NCI-H1417 treated with DMSO at 0.1 percent for 48 hours (cell line): ENCODE measurements at places on chromosomes 2 and 18.

GRCh38 chr2:138494265-138494966 lies 7.2 kb upstream of the SPOPL start:
- DNase-seq, result no peak

DNA sequence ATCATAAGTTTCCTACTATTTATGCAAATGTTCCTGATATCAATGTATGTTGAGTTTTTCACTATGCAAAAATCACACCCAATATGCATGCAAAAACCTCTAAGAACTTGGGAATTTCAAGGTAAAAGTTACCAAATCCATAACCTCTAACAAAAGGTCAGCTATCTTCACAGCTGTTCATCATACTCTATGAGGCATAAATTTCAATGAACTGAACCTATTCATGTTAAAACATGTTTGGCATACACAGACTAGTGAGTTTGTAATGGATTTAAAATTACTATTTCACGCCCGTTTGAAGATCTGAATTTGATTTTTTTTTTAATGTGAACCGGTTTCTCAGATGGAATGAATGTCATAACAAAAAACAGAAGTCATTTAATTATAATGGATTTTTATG lies 100.2 kb downstream of the ATAD2B start:
- no peak for DNase-seq

- DNase-seq, result no peak
These were observed 139.5 kb upstream of the DAPL1 start for GRCh38 chr2:158655628-158656027.

- DNase-seq, result no peak
These were observed 294.9 kb upstream of the SYT4 start for GRCh38 chr18:43572163-43572562.

- no peak for DNase-seq
These were observed 87.6 kb downstream of the MAIP1 start for GRCh38 chr2:200042944-200043343.

GRCh38 chr2:15582710-15583357 lies 8.8 kb upstream of the DDX1 start:
- DNase-seq, result no peak

DNA sequence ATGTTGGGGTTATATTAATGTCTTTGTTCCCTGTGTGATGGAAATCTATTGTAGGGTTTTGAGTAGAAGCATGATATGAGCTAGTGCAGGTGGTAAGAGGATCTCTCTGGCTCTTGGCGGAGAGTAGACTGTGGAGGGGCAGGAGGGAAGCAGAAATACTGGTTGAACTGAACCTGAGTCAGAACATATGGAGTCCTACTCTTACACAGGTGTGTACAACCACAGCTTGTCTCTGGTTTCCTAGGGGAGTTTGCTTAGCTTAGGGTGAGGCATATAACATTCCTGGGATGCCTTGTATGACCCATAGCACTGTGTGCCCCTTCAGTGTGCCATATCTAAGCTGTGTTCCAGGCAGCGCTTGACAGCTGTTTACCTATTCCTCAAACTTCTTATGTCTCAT lies 97.3 kb upstream of the GCFC2 start:
- no peak for DNase-seq

DNA sequence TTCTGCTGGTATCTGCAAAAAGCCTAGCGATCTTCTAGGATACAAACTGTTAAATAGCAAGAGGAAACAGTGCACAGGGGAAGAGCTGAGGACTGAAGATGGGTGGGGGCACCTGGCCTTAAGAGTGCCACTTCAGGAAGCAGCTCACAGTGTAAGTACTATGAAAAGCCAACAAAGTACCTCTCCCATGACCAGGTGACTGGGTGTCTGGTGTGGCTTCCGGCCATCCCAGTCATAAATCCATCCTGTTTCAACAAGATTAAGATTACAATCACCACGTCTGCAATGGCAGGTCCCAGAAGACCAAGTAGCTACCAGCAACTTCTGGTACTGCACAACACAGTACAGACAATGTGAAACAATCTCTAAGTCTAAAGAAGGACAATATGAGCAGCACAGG lies 15.9 kb downstream of the ERFE start:
- DNase-seq, result no peak

GRCh38 chr2:174691201-174691779 lies 73.0 kb downstream of the CHRNA1 start:
- no peak for DNase-seq

- DNase-seq, result no peak
These were observed 40.7 kb downstream of the SOS1 start for GRCh38 chr2:39080152-39080551.

DNA sequence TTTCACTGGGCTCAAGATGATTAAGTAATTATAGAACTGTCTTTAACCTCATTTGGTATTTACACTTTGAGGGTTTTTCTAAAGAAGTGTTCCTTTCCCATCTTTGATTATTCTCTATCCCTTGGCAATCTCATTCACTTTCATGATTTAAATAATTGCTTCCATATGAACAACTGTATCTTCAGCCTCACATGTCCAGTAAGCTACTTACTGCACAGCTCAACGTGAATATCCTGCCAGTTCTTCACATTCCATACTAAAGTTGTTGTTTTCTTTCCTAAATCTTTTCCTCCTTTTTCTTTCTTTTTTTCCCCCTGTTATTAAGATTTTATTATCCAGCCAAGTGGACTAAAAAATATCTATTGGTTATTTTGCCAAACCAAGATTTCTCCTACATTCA lies 37.7 kb downstream of the ZC3H15 start:
- DNase-seq, result no peak

GRCh38 chr2:85951351-85952067 lies 62.7 kb upstream of the ST3GAL5 start:
- DNase-seq, result no peak

GRCh38 chr18:13614641-13615288 lies 111.6 kb downstream of the FAM210A start:
- no peak for DNase-seq

DNA sequence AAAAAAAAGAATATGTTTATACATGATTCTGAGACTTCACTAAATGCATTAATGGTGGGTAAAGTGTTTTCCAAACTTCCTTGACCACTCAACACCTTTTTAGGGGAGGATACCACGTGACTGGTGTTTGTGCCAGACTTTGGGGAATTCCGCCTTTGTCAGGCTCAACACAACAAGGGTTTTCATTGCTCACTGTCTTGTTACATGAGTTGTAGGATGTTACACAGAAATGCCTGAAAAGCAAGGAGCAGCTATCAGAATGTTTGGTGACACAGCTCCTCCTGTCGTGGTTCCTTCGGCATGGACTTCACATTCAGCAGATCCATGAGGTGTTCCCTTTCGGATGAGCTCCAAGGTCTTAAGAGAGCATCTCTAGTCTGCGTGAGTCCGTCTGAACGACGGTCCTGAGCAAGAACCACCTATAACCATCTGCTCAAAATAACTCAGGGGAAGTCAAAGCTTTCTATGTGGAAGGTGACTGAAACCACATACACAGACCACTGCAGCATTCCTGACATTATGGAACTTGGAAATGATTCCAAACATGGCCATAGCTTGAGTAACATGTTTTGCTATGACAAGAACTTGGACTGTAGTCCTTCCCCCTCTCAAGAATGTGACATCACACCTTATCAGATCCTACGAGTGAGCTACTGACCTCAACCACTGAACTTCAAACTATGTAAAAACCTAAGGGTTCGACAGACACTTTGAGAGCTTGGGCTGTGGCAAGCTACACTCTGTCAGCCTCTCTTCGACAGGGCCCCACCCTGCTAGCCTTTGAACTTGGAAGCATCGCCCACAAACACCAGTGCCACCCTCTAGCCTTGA lies 57.5 kb downstream of the MCFD2 start:
- DNase-seq, result no peak

DNA sequence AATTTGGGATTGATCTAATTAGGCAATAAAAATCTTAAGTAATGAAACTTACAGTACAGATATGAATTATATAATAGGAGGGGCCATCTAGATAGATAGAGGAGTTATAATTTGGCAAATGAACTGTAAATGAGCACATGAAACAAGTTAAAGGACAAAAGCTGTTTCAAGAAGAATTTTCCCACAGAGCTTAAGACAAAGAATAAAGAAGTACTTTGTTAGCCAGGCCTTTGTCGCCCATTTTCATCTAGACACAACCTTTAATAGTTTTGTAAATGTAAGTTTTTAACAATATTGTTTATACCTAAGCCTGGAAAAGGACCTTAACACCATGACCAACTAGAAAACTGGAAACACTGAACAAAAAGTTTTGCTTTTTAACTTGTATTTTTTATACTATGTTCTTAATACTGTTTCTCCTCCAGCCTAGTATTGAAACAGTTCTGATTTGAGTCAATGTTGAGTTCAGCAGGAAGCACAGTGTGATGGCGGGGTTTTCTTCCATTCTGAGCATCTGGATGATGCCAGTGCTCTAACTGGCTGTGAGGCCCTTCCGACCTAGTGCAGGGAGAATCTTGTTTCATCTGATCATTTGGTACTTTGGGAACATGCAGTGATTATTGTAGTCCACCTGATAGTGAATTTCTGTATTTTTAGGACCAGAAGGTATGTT lies 37.6 kb downstream of the FARP2 start:
- no peak for DNase-seq

GRCh38 chr2:64442801-64443429 lies 11.0 kb upstream of the LGALSL start:
- DNase-seq, result no peak

GRCh38 chr2:71893646-71894045 lies 254.0 kb downstream of the CYP26B1 start:
- no peak for DNase-seq

- DNase-seq, result no peak
These were observed 56.0 kb downstream of the HDAC4 start for GRCh38 chr2:239344857-239345216.

DNA sequence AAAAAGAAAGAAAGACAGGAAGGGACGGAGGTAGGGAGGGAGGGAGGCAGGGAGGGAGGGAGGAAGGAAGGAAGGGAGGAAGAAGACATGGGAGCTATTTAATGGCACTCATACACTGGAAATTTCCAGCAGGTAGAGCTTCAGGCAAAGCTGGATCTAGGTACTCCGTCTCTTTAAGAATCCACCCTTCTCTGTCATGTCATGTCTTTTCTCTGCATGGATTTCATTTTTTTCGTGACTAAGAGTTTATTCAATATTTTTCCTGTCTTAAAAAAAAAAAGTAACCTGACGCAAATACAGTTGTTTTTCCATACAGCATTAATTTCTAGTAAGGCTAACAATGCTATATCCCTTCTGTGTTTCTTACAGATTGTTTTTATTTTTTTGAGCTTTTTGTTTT lies 56.3 kb upstream of the MCFD2 start:
- DNase-seq, result no peak

DNA sequence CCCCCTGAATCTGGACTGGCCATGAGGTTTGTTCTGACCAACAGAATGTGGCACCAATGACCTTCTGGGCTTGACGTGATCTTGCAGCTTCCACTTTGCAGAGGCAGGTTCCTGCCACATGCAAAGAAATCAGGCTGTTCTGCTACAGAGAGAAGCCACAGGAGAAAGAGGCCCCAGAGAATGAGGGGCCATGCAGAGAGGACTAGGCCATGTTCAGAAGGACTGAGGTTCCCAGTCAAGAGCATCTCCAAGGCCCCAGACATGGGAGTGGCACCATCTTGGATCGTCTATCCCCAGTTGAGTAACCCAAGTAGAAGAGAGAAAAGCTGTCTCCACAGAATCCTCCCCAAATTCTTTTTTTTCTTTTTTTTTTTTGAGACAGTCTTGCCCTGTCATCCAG lies 131.1 kb downstream of the ZBTB7C start:
- DNase-seq, result no peak

DNA sequence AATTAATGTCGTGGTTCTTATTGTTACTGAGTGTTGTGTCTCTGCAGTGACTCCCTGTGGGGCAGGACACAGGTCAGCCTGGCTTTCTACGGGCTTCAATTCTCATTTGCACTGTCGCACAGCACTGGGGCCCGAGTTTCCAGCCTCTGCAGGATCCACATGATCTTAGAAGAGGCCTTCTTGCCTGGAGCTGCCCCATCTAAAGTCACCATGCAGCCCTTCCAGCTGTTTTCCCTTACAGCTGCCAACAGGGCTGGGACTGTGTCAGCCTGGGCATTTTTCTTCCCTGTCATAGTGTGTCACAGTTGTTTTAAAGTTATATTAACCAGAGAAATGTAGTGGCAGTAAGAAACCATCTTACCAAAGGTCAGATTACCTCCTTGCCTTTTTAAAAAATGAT lies 27.0 kb downstream of the FHL2 start:
- no peak for DNase-seq

DNA sequence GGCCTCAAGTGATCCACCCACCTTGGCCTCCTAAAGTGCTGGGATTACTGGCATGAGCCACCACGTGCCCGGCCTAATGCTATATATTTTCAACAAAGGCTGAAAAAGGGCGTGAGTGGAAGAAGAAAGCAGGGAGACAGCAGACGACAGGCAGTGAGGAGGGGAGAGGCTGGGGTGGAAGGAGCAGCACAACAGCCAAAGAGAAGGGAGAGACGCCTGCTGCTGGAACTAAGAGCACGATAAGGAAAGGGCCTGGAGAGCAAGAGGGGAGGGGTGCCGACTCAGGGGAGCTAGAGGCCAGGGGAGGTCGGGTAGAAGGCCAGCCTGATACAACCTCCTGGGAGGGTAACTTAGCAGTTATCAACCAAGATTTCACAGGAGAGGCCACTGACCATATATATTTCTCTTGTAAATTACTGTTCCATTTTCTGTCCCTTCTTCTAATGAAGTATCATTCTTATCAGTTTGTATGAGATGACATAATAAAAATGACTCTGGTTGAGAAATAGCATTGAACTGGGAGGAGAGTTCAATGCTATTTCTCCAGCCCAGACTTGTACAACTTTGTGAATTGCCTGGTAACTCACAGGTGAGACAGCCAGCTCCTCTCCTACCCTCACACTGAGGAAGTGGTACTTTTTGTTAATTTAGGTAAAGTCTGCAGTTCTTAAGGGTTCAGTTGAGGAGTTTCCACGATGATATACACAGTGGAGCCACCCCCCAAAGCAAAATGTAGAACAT lies 5.8 kb upstream of the RNU4ATAC start:
- no peak for DNase-seq

DNA sequence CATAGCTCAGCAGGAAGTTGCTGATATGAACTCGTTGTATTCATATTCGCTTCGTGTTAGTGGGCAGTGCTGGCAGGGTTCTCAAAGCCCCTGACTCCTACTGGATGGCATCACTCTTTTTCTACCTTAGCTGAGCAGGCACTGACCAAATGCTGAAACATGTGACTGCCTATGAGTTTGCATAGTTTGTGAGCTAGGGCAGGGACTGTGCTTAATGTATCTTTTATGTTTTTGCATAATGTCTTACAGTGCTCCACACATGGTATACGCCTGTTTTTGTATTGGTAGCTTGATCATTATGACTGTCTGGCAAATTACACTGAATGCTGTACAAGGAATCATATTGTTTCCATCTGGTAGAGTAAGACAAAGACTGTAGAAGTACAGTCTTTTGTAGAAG lies 305.3 kb downstream of the PARD3B start:
- DNase-seq, result no peak

- no peak for DNase-seq
These were observed 91.6 kb downstream of the TTC32 start for GRCh38 chr2:19810148-19810547.

DNA sequence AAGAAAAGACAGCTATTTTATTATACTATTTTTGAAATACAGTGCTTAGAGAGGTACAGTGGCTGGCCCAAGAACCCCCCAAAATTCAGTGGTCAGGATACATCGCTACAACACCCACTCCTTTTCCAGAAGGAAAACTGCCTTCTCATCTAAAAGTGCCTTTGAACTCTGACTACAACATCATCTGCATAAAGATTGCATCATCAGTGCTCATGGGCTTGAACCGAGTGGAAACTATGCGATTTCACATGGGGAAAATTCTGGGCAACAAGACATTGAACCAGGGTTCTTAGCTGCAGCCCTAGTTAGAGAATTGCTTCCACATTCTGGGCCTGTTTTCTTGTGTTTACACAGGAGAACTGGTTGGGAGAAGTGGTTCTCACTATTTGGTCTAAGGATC lies 294.6 kb upstream of the SLC14A2 start:
- no peak for DNase-seq

- DNase-seq, result no peak
These were observed 131.1 kb downstream of the HNMT start for GRCh38 chr2:138095336-138095735.
